ENCODE measurements at places on chromosomes 4 and X. TPM values are rescaled to one million over a fixed set of nuclear protein-coding genes. Genes with fewer than 3 reads are reported as not detected.
A peak's percentile ranks its signal among the peaks of the same experiment; 100 is the strongest.

Gene RRH
- 0.16 TPM for total RNA-seq

Gene SATL1
- not detected for total RNA-seq

Gene PRIMPOL
- total RNA-seq, result 6.1 TPM

GRCh38 chr4:126375462-126376054 lies 1060.8 kb downstream of the FAT4 start:
- DNase-seq, result no peak

GRCh38 chr4:123616951-123617461 lies 220.4 kb downstream of the SPRY1 start:
- DNase-seq, result peak; percentile 30

- no peak for DNase-seq
Measured at GRCh38 chr4:33746979-33747378, 2497.3 kb downstream of the ARAP2 start.

GRCh38 chr4:81912376-81913030 lies 440.8 kb upstream of the RASGEF1B start:
- DNase-seq, result no peak

GRCh38 chr4:13892739-13893105 lies 265.2 kb upstream of the BOD1L1 start:
- DNase-seq, result no peak

GRCh38 chr4:3683077-3683743 lies 83.0 kb upstream of the ADRA2C start:
- peak; percentile 31 for DNase-seq

DNA sequence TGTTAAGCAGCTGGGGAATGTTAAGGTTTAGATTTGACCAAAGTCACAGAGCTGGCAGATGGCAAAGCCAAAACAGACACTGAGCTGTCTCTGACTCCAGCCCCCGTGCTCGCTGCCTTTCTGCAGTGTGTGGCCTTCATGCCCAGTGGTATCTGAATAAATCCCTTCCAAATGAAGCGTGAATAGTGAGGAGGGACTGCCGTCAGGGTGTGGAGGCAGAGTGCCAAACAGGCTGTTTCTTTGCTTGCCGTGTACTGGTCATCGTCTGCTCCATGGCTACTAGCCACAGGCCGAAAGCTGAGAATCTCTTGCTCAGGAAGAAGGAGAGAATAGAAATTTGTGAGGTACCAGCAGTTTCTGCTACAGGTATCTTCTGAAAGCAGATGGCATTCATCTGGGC lies 19.7 kb downstream of the PRIMPOL start:
- no peak for DNase-seq

DNA sequence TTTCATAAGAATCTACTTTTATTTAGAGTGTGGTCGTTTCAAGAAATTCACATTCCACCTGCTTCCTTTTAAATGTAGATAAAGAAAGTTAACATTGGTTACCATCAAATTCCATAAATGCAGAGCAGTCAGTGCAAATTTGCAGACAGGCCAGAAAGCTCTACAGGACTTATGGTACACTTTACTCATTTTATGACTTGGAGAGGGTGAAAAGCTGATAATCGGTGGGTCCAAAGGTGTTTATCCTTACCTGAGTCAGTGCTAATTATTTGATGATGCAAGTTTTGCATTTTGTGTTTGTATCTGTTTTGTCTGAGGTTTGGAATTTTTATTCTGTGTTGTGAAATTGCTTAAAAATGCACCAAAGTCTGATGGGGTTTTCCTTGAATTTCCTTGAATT lies 193.3 kb downstream of the PALLD start:
- no peak for DNase-seq

- DNase-seq, result no peak
Measured at GRCh38 chr4:7169134-7169533, 23.2 kb upstream of the SORCS2 start.

Measured in pancreas (tissue), 10 donors.